ENCODE measurements at places on chromosomes 1 and 21.

GRCh38 chr1:6010554-6010953, 18.3 kb upstream of the NPHP4 start:
- no peak for DNase-seq
- peaks cover 14% of the 10 kb centered on the region for H3K4me1 ChIP-seq
- no peaks in the 10 kb centered on the region for H3K36me3 ChIP-seq
- no peak overlapping the region for H3K4me3 ChIP-seq
- no peak overlapping the region for H3K27ac ChIP-seq

- H3K27me3 ChIP-seq: no peaks in the 10 kb centered on the region
- DNase-seq: no peak
- H3K4me1 ChIP-seq: no peaks in the 10 kb centered on the region
- H3K4me3 ChIP-seq: no peak overlapping the region
Observed at GRCh38 chr1:243550276-243550675, 294.4 kb downstream of the SDCCAG8 start.

GRCh38 chr1:111190931-111191451, 9.5 kb downstream of the DENND2D start:
- no peak overlapping the region for H3K27ac ChIP-seq
- peaks cover 25% of the 10 kb centered on the region for H3K4me1 ChIP-seq
- peaks cover 24% of the 10 kb centered on the region for H3K36me3 ChIP-seq
- H3K4me3 ChIP-seq: no peak overlapping the region
- DNase-seq: no peak
- H3K27me3 ChIP-seq: no peaks in the 10 kb centered on the region

GRCh38 chr21:14886001-14886400, 178.8 kb downstream of the NRIP1 start:
- DNase-seq: no peak
- H3K36me3 ChIP-seq: no peaks in the 10 kb centered on the region
- peaks cover 10% of the 10 kb centered on the region for H3K4me1 ChIP-seq
- no peak overlapping the region for H3K27ac ChIP-seq

- peaks cover 55% of the 10 kb centered on the region for H3K4me1 ChIP-seq
- peaks cover 13% of the 10 kb centered on the region for H3K36me3 ChIP-seq
- no peak overlapping the region for H3K4me3 ChIP-seq
- no peaks in the 10 kb centered on the region for H3K27me3 ChIP-seq
- DNase-seq: no peak
Observed at GRCh38 chr1:101239095-101240040, 2.5 kb downstream of the S1PR1 start.

- H3K4me3 ChIP-seq: no peak overlapping the region
- H3K27ac ChIP-seq: no peak overlapping the region
- peaks cover 5% of the 10 kb centered on the region for H3K36me3 ChIP-seq
- no peak for DNase-seq
- no peaks in the 10 kb centered on the region for H3K4me1 ChIP-seq
Observed at GRCh38 chr1:54685335-54685905, 30.2 kb upstream of the TTC4 start.

DNA sequence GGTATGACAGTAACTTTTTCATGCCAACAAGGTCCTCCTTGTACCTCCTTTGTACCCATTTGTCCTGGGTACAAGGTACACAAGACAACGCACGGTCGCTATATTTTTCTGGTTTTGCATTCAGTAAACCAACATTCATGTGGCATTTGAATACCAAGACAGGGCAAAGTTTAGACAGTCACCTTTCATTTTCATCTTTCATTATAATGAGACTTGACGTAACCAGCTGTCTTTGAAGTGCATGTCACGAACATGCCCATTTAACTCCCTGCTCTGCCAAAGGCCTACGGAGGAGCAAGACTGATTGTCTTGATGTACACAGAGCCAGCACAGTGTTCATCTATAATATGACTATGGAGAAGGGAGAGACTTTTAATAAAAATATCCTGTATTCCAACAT, 91.0 kb downstream of the SETD4 start:
- no peak overlapping the region for H3K27ac ChIP-seq
- no peak for DNase-seq
- H3K36me3 ChIP-seq: no peaks in the 10 kb centered on the region

GRCh38 chr21:39664586-39664985, 51.8 kb downstream of the B3GALT5 start:
- H3K27me3 ChIP-seq: peaks cover 13% of the 10 kb centered on the region
- H3K4me3 ChIP-seq: no peak overlapping the region
- no peaks in the 10 kb centered on the region for H3K36me3 ChIP-seq
- no peak for DNase-seq
- H3K27ac ChIP-seq: no peak overlapping the region

- no peak for DNase-seq
- no peaks in the 10 kb centered on the region for H3K27me3 ChIP-seq
- no peak overlapping the region for H3K4me3 ChIP-seq
- no peaks in the 10 kb centered on the region for H3K4me1 ChIP-seq
Observed at GRCh38 chr1:167517535-167518330, 596 bp downstream of the CD247 start.

GRCh38 chr1:18256282-18257235, 149.0 kb downstream of the IGSF21 start:
- peak; percentile 48 for DNase-seq
- H3K27ac ChIP-seq: no peak overlapping the region
- no peaks in the 10 kb centered on the region for H3K36me3 ChIP-seq

- H3K27me3 ChIP-seq: peaks cover 77% of the 10 kb centered on the region
- peaks cover 47% of the 10 kb centered on the region for H3K4me1 ChIP-seq
- H3K27ac ChIP-seq: no peak overlapping the region
- H3K36me3 ChIP-seq: no peaks in the 10 kb centered on the region
Observed at GRCh38 chr1:938711-939489, 15.2 kb downstream of the SAMD11 start.

GRCh38 chr1:41872074-41872473, 46.6 kb downstream of the HIVEP3 start:
- DNase-seq: peak; percentile 77
- peaks cover 23% of the 10 kb centered on the region for H3K4me1 ChIP-seq

GRCh38 chr1:47681735-47682134, 243.9 kb downstream of the FOXD2 start:
- no peaks in the 10 kb centered on the region for H3K4me1 ChIP-seq
- no peak overlapping the region for H3K4me3 ChIP-seq
- H3K27me3 ChIP-seq: no peaks in the 10 kb centered on the region
- DNase-seq: no peak
- no peak overlapping the region for H3K27ac ChIP-seq

- no peak for DNase-seq
- no peak overlapping the region for H3K4me3 ChIP-seq
- no peak overlapping the region for H3K27ac ChIP-seq
- H3K4me1 ChIP-seq: no peaks in the 10 kb centered on the region
- H3K36me3 ChIP-seq: no peaks in the 10 kb centered on the region
- no peaks in the 10 kb centered on the region for H3K27me3 ChIP-seq
Observed at GRCh38 chr1:227891955-227892488, 55.7 kb downstream of the WNT9A start.

GRCh38 chr1:192445839-192446489, 129.2 kb downstream of the RGS21 start:
- no peak overlapping the region for H3K4me3 ChIP-seq
- H3K27ac ChIP-seq: no peak overlapping the region
- DNase-seq: peak; percentile 55
- no peaks in the 10 kb centered on the region for H3K4me1 ChIP-seq

GRCh38 chr1:200970771-200971427, 52.6 kb downstream of the KIF21B start:
- H3K27ac ChIP-seq: no peak overlapping the region
- H3K4me1 ChIP-seq: no peaks in the 10 kb centered on the region
- no peak overlapping the region for H3K4me3 ChIP-seq
- DNase-seq: no peak
- H3K27me3 ChIP-seq: no peaks in the 10 kb centered on the region

DNA sequence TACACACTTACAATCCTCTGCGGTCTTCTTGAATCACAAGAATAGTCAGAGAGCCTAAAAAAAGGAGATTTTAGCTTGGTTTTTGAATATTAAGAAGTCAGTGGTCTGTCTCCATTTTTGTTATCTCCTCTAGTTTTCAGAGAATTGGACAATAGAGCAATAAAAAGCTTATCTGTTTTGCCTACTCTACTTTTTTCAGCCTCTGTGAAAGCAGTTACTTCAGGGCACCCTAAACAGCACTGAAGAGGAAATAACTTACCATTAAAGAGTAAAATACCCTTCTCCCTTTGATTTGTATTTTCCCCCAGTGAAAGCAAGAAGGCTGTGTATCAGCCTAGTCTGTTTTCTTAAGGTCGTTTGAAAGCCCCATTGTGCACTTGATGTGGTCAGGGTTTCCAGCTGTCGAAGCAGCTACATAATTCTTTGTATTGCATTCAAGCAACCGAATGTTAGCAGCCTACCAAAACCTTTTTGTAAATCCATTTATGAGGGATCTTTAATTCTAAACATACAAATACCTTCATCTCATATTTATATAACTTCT, 1.0 kb downstream of the NTMT2 start:
- H3K4me3 ChIP-seq: no peak overlapping the region
- DNase-seq: no peak
- no peaks in the 10 kb centered on the region for H3K4me1 ChIP-seq
- H3K27me3 ChIP-seq: peaks cover 3% of the 10 kb centered on the region
- H3K36me3 ChIP-seq: no peaks in the 10 kb centered on the region

GRCh38 chr1:20992322-20993056, 184.2 kb downstream of the EIF4G3 start:
- H3K4me3 ChIP-seq: no peak overlapping the region
- H3K36me3 ChIP-seq: no peaks in the 10 kb centered on the region
- no peaks in the 10 kb centered on the region for H3K27me3 ChIP-seq

DNA sequence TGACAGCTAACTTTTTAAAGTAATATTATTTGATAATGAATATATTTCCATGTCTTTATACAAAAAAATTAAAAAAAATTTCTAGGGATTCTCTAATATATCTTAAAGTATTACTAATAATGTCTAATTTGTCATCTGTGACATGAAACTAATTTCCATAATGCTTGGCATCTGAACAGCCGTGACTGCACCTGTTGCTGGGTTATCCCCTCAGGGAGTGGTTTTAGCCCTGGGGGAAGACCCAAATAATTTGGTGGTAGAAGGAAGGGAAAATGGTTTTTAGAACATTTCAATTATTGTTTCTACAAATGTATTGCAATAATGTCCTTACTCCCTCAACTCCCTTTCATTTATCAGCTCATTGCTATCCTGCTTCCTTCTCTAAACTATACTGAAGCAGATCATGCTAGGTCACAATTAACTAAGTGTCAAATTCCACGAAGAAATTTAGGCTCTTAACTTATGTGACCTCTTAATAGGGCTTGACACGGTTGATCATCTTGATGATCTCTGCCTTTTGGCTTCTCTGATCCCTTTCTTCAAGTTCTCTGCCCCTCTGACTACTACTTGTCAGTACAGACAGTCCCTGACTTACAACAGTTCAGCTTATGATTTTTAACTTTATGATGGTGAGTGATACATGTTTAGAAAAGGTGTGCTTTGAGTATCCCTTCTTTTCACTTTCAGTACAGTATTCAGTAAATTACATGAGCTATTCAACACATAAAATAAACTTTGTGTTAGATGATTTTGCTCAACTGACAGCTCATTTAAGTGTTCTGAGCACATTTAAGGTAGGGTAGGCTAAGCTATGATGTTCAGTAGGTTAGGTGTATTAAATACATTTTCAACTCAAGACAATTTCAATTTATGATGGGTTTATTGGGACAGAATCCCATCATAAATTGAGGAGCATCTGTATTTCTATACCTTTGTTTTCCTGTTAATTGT, 26.4 kb upstream of the DPH5 start:
- H3K27me3 ChIP-seq: no peaks in the 10 kb centered on the region
- no peak for DNase-seq
- no peak overlapping the region for H3K27ac ChIP-seq
- H3K4me1 ChIP-seq: no peaks in the 10 kb centered on the region

GRCh38 chr1:93662481-93663207, 19.0 kb downstream of the BCAR3 start:
- no peak for DNase-seq
- no peak overlapping the region for H3K27ac ChIP-seq
- no peaks in the 10 kb centered on the region for H3K4me1 ChIP-seq
- H3K4me3 ChIP-seq: no peak overlapping the region

DNA sequence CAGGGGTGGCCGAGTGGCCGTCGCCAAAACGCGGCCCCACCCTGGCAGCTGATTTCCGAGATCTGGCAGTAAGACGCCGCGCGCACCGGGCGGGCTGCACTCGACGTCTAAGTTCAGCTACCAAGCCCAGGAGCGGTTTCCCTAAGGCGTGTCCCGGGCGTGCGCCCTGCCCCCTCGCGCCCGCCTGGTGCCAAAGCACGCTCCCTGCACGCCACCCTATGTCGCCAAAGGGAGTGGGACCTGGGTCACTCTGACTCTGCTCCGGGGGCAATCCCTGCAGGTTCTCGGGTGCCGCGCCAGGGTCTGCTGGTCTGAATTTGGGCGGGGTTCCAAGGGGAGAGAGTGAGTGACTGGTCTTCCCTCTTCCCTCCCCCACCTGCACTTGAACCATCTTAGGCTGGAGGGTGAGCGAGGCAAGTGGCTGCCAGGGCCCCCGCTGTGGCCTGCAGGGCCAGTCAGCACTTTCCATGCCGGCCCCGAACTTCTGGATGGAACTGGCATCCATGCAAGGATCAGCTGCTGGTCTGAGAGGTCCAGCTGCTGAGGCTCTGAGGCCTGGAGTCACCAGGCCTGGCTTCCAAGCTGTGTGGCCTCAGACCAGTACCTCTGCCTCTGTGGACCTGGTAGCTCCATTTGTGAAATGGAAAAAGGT, at the start of gene LRRC38:
Gene LRRC38, minus strand, starts transcription at position 109 of the 652 bp plus-strand sequence. CDS start 410 bp downstream, outside the sequence.
- no peaks in the 10 kb centered on the region for H3K4me1 ChIP-seq
- peak; percentile 63 for DNase-seq
- H3K36me3 ChIP-seq: no peaks in the 10 kb centered on the region
- no peak within 1 kb of the TSS for H3K27ac ChIP-seq

DNA sequence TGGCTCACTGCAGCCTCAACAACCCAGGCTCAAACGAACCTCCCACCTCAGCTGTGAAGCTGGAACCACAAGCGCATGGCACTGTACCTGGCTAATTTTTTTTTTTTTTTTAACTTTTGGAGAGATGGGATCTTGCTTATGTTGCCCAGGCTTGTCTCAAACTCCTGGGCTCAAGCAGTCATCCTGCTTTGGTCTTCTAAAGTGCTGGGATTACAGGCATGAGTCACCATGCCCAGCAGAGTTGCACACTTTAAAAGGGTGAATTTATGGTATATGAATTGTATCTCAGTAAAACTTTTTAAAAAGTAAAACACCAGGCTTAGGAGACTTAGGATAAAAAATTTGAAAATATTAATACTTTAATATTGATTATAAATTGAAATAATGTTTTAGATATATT, 99.1 kb downstream of the CLEC20A start:
- DNase-seq: no peak
- no peak overlapping the region for H3K4me3 ChIP-seq
- no peak overlapping the region for H3K27ac ChIP-seq
- no peaks in the 10 kb centered on the region for H3K36me3 ChIP-seq
- no peaks in the 10 kb centered on the region for H3K4me1 ChIP-seq
